ENCODE measurements at places on chromosomes 16 and 17.

DNA sequence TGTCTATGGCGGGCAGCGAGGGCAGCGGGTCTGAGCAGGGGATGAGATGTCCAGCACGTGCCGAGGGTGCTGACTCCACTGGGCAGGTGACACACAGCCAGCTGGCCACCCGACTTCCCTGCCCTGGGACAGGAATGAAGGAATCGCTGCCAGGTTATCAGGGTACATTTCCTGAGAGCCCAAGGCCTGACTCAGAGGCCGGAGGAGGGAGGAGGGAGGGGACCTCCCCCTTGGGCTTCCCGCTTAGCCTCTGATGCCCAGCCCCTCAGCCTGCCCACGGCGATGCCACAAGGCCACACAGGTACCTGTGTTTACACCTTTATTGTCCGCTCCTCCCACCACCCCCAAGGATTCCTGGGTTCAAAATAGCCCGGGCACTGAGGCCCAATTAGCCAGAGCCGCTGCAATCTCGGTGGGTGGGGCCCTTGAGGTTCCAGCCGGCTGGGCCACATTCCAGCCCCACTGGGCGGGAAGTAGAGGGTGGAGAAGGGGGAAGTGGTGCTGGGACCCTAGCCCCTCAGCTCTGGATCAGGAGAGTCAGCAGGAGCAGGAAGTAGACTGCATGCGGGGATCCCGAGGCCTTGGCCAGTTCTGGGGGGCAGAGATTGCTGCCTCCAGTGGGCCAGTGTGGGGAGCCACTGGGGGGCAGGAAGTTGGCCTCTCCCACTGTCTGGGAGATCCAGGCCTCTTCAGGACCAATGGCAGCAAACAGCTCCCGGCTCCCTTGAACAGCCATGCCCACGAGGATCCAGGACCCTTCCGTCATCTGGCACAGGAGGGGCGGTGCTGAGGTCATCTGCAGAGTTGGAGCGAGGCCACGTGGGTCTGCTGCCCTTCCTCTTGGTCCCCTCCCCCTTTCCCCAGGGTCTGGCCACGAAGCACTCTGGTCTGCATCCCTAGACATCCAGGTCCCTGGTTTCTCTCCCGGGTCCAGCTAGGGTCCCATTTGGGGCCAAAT is 3.4 kb upstream of the PRSS8 start:
- DNase-seq: no peak

DNA sequence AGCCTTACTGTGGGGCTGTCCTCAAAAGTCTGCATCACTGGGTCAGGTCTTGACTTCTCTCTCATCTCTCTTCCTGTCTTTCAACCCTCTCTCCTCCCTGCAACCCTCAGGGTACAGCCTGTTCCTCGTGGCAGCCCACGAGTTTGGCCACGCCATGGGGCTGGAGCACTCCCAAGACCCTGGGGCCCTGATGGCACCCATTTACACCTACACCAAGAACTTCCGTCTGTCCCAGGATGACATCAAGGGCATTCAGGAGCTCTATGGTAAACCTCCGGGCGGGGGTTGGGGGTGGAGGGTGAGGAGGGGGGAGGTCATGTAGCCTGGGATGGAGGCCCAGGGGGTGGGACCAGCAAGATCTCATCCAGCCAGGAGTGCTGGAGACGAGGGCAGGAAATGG is 12.7 kb downstream of the MMP2 start:
- DNase-seq: no peak

- DNase-seq: no peak
These were observed 38.0 kb downstream of the HEATR3 start for GRCh38 chr16:50103764-50104163.

DNA sequence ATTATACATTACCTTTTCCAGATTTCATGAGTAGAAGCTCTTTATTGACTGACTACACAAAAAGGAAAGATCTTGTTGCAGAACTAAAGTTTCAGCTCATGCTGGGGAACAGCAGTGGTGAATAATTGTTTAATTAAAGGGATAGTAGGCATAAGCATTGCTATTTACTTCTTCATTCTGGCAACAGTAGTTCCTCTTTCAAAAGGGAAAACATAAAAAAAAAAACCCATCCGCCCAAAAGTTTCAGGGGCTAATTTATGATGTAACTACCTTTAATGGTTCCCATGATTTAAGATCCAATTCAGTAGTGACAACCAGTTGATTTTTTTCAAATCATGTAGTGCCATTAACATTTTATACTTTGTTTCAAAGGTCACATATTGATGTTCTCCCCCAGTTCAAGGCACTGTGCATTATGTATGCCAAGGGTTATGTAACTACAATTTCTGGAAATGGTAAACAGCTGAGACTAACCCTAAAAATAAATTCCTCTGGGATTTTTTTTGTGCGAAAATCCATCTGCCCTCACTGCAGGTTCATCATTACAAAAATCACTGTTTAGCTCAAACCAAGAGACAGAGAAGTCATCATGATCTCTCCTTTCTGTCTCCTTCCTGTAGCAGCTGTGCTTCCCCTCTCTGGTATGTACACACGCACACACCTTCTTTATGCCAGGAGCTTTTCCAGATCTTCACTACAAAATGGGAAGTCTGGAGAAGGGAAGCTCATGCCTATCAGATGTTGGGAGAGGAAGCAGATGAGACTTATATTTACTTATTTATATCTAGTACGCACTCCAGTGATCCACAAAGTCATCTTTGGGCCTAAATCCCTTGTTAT is 2.2 kb upstream of the PHLPP2 start:
- DNase-seq: no peak

GRCh38 chr17:72937707-72938106 is 154.8 kb downstream of the SLC39A11 start:
- DNase-seq: no peak

- DNase-seq: no peak
These were observed 5.8 kb downstream of the EPN2 start for GRCh38 chr17:19242926-19243325.

- no peak for DNase-seq
These were observed 206.3 kb upstream of the TOM1L1 start for GRCh38 chr17:54694287-54694887.

DNA sequence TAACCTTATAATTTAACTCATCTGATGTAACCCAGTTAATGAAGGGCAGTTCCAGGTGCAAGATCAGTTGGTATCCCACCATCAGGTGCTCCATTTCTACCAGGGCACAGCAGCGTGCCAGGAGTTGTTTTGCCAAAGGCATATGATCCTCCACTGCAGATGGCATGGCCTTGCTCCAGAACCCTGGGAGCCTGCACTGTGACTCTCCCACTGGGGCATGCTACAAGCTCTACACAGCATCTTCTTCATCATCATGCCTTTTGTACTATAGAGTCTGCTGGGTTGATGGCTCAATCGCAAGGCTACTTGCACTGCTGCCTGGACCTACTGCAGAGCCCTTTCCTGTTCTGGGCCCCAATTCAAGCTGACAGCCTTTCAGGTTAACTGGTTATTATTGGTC is 11.3 kb upstream of the MAPT start:
- DNase-seq: no peak

DNA sequence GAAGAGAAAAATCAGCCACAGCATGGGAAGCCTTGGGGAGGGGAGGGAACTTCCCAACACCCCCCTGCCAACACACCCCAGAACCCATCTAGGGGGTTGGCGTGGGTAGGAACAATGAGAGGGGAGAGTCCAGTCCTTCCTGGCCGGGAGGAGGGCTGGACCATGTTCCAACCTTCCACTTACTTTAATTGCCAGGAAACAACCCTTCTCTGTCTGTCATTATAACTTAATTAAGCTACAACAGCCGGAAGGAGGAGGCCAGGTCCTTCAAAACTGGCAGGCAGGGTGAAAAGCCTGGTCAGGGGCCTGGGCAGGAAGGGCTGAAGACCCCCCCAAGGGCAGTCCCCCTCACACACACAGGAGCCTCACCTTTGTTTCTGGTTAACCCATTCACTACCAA is 447.0 kb downstream of the SOX9 start:
- DNase-seq: no peak

DNA sequence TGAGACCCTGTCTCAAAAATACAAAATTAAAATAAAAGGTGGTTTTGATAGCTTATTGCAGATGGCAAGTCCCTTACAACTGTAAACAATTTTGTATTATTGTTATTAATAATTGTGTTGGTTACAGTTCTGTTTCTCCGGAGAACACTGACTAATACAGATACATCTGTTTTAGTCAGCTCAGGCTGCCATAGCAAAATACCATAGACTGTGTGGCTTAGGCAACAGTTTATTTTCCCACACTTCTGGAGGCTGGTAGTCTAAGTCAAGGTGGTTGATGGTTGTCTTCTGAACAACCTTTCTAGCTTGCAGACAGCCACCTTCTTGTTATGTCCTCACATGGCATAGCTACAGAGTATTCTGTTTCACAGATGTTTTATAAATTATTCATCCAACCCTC is 14.2 kb upstream of the IL21R start:
- DNase-seq: no peak

- DNase-seq: no peak
These were observed 31.3 kb upstream of the NAT9 start for GRCh38 chr17:74807441-74807840.

DNA sequence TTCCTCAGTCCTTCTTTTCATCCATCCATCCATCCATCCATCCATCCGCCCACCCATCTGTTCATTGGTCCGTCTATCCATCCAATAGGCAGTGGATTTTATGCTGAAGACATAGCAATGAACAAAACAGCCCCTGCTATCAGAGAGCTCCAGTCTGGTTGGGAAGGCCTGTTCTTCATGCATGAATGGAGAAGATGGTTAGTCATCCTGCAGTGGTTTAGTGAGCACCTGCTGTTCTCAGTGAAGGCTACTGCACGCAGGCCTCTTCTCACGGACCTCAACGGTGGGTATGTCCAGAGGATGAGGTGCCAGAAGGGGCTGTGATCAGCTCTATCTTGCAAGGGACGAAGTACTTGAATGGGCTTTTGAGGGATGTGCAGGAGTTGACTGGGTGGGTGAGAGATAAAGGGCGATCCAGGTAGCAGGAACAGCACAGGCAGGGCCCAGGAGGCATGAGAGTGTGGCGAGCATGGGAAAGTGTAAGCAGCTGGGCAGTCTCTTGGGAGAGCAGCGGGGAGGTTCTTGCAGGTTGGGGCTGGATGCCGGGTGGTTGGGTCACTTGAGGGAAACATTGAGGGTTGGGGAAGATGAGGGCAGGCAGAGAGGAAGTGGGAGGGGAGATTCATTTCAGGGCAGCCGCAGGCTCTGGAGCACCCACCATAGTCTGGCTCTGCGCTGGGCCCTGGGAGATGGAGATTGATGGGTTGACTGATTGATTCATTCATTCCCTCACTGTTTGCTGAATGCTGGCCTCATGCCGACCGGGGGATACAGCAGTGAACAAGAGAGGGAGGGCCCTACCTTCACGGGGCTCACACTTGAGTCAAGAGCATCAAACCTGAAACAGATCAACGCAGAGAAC is 115.0 kb upstream of the CIBAR2 start:
- no peak for DNase-seq

- no peak for DNase-seq
These were observed 402.1 kb upstream of the ERCC4 start for GRCh38 chr16:13517841-13518240.
